Brain (organoid and tissue), 16 donors: ENCODE measurements at places on chromosomes 13 and 19.

DNA sequence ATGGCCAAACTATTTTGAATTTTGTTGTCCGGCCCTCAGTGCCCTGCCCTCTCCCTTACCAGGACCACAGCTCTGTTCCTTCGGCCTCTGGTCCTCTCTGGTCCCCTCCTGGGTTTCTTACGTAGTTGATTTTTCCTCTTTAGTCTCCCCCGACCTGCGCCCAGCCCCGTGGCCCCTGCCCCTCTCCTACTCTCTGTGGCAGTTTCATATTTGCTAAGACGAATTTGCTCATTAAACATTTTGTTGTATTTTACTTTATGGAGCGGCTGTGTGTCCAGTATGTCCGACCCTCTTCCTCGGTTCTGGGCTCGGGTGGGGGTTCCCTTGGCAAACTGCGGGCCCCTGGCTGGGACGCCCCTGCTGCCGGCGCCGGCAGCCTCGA is 576 bp upstream of the EPN1 start:
- DNase-seq: no peak

DNA sequence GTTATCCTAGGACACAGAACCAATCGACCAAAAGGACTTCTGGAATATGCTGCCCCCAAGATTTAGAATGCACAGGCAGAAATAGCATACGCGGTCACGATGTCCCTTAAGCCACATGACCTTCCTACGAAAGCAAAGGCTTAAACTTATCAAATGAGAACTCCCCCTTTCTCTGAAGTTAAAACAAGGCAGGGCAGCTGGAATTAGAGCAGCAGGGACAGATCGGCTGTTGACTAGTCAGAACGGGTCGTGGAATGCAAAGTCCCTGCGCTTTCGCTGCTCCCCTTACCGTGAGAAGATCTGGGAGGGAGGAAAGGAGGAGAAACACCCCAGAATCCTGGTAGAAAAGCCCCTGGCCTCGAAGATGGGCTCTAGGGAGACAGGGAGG is 799 bp upstream of the USPL1 start:
- DNase-seq: peak; percentile 85

DNA sequence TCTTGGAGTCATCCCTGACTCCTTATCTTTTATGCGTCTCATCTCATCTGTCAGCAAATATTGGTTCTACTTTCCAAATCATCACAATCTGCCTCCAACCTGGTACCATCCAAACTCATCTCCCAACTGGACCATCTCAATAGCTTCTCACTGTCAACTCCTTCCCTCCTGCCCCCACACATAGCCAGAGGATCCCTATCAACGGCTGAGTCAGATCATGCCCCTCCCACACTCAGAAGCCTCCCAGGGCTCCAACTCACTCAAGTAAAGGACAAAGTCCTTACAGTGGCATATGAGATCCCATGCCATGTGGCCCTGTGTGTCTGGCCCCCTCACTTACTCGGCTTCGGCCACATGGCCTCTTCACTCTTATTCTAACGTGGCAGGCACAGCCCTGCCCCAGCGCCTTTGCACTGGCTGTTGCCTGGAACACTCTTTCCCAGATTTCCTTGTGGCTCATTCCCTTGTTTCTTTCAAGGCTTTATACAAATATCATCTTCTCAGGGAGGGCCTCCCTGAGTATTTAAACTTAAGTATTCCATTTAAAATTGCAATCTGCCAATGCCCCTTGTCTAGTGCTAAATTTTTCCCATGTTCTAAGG is 4.3 kb downstream of the SPRED3 start:
- no peak for DNase-seq

DNA sequence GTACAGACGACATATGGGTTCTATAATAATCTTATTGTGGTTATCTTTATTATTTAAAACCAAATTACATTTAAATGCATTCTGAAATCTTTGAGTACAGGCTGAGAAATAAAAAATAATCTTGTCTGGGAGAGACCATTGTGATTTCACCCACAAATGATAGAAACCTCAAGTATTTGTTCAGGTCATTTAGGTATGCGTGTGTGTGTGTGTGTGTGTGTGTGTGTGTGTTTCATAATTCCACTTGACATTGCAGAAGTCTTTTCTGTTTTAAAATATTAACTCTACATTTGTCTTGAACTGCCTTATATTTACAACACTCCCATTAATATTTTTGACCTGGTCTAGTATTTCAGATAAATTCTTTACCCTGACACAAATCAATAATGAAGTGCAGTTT is 126.9 kb downstream of the SPRY2 start:
- DNase-seq: no peak

DNA sequence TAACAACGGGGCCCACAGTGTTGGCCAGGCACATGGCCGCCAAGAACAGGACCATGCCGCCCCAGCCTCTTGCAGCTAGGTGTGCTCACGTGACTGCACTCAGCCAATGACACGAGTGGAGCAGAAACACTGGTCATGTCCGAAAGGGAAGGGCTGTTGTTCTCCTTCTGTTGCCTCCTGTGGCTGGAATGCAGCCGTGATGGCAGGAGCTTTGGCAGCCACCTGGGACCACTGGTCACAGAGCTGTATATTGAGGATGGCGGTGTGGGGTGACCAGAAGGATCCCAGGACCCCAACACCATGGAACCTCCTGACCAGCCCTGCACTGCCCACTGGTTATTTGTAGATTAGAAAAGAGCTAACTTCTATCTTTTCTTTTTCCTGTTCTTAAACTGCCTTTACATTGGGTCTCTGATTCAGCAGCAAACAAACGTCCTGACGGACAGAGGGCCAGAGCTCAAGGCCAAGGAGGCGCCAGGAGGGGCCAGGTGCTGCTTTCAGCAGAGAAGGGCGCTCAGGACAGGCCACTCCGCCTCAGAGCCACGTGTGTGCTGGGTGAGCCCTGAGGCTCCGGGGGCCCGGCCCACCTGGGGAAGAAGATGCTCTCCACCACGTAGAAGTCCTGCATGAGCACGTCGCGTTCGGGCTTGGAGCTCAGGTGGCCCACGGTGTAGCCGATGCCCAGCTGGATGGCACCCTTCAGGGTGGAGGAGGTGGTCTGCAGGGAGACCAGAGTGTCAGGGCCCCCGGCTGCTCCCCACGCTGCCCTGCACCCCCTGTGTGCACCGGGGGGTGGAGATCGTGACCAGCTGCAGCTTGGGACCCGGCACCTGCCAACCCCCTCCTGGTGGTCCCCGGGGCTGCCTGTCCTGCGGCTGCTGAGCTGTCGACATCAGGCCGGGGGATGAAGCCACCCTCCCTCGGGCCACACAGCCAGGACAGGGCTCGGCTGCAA is 35.0 kb upstream of the CACTIN start:
- no peak for DNase-seq

GRCh38 chr13:44431150-44431549 is 57.5 kb downstream of the SERP2 start:
- no peak for DNase-seq

DNA sequence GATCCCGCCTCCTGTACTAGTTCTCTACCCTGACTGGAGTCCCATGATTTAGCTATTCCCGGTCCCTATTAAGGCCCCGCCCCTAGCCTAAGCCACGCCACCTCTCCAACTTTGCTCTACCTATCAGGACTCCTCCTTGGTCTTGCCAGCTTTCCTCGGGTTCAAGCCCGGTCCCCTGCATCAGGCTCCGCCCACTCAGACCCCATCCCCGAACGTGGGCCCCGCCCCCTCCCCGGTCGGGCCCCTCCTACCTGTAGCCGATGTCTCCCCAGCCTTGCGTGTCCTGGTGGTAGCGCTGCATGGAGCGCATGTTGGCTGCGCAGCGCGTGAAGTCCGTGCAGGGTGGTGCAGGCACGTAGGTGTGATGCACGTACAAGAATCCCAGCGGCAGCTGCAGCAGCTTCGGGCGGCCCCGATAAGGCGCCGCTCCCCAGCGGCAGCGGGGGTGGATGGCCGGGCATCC is 7.3 kb upstream of the RASAL3 start:
- DNase-seq: no peak

- no peak for DNase-seq
Measured at GRCh38 chr13:30997697-30998096, 65.2 kb downstream of the TEX26 start.

DNA sequence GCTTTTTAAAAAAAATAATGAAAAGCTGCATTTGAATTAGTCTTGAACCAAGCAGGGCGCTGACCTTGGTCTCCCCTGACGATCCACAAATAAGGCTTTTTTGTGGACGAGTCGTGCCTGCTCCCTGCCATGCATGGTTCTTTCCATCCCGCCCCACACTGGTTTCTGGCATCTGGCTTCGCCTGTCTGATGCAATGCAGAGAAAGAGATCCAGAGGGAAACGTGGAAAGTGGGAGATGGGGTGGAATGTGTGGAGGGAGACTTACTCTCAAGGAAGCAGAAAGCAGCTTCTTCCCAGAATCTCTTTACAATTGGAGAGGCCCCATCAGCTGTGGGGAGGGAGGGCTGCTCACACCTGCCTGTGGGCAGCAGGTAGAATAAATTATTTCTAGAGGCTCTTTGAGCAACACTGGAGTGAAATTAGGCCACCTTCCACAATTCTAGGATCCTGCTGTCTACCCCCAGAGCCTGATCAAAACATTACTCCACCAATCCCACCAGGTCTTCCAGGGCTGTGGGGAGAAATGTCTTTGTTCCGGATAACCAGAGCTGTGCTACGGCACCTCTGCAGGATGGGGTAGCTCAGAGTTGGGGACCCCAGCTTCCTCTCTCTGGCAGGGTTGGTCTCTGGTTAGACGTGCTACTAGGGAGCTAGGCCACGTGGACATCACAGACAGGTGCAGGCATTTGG is 183.5 kb downstream of the UQCRFS1 start:
- peak; percentile 46 for DNase-seq

GRCh38 chr19:35294328-35294727 is 2.4 kb downstream of the MAG start:
- DNase-seq: no peak

GRCh38 chr19:10000171-10000826 is 10.0 kb downstream of the COL5A3 start:
- peak; percentile 79 for DNase-seq

DNA sequence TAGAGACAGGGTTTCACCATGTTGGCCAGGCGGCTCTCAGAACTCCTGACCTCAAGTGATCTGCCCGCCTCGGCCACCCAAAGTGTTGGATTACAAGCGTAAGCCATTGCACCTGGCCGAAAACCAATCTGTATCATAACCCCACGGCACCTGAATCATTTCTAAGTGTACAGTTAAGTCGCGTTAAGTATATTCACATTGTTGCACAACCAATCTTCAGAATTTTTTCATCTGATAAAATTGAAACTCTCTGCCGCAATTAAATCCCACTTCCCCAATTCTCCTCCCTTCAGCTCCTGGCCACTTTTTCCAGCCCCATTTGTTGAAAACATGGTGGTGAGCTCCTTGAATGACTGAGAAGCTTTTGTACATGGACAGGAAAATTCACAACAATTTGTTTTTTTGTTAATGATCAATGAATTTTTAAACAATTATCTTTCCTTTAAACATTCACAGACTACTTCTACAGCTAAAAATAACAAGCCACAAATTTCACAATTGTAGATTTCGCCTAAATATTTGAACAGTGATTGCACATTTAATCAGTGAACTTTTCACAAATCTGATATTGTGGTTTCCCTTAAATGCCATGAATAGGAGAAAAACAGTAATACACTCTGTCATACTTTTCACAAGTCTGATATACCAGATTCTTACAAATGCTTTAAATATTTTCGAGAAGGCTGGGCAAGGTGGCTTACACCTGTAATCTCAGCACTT is 13.8 kb downstream of the FGF21 start:
- DNase-seq: no peak

- no peak for DNase-seq
Measured at GRCh38 chr13:74389056-74389455, 254.9 kb upstream of the KLF12 start.

DNA sequence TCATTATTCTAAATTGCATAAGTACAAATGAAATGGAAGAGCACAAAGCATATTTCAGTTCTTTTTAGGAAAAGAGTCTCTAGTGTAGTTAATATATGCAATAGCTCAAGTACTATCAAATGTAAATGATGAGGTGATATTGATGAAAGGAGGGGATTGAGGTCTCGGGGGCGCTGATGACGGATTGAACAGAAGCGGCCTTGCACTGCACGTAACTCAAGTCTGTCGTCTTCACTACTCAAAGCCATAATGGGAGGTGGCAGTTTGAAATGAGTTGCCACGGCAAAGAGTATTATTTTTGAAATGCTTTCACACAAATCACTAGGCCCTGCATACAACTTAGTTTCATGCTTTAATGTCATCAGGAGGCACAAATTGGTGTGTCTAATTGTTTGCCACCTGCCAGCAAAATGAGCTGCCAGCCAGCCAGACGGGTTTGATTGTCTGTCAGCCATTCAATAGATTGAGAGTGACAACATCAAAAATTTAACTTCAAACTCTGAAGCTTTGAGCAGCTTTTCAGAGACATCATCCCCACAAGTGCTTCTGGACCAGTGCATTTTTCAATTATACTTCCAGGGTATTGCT is 256.6 kb downstream of the NBEA start:
- peak; percentile 86 for DNase-seq

DNA sequence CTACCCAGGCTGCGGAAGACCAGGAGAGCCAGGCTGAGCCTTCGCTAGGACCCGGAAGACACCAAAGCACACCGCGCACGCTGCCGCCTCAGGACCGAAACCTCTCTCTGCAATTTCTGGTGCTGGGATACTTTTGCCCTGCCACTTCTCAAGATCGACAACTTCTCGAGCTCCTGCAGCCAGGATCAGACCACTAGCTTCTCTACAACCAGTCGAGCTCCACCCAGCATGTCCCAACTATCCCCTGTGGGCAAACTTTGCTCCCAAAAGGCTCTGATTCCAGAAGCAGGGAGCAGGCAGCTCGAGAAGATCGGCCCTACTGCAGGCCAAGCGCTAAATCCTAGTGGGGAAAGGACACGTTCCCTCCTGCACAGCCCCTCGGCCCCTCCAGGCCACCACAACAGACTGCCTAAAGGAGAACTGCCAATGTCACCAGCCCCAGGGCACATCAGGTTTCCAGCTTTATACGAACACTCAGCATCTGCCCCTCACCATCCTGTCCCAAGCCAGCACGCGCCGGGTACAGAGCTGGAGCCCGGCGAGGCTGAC is 979 bp downstream of the AKAP8 start:
- DNase-seq: peak; percentile 67

DNA sequence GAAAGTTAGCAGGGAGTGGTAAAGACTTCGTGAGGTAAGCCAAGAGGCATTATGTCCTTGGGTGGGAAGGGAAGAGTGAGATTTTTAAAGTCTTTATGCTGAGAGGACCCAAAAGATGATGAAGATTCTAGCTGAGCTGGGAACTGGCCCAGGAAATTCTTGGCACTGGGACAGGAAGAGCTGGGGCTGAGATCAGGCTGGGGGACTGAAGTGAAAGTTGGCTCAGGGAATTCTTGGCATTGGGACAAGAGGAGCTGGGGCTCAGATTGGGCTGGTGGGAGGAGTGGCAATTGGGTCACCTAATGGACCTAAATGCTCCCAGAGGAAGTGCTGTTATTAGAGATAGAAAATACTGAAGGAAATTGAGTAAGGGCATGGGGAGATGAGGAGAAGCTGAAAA is 8.8 kb downstream of the SCEL start:
- peak; percentile 64 for DNase-seq

DNA sequence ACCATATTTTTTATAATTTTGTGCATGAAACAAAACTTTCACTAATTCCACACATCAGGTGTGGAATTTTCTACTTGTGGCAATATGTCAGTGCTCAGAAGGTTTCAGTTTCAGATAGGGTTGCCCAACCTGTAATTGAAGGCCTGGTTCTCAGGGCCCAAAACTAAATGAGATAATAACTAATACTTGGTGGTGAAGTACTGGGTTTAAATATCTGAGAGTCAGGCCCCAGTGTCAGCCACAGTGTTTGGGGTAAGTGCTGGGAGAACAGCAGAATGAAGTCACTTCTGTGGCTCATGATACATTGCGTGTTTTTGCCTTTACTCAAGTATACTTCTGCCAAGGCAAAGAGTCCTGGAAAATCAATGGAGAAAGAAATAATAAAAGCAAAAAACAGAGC is 5.6 kb downstream of the SAFB start:
- DNase-seq: no peak
